ENCODE measurements at places on chromosomes 5 and 9.

- DNase-seq = no peak
Observed at GRCh38 chr5:175246242-175246888, 197.6 kb downstream of the DRD1 start.

- DNase-seq = no peak
Observed at GRCh38 chr9:137965177-137965795, 87.7 kb downstream of the CACNA1B start.

GRCh38 chr9:126295936-126296600 is 30.6 kb upstream of the MVB12B start:
- no peak for DNase-seq

- no peak for DNase-seq
Observed at GRCh38 chr5:147567917-147568598, 58.2 kb upstream of the DPYSL3 start.

- DNase-seq = no peak
Observed at GRCh38 chr5:60517094-60517694, 182.8 kb downstream of the DEPDC1B start.

DNA sequence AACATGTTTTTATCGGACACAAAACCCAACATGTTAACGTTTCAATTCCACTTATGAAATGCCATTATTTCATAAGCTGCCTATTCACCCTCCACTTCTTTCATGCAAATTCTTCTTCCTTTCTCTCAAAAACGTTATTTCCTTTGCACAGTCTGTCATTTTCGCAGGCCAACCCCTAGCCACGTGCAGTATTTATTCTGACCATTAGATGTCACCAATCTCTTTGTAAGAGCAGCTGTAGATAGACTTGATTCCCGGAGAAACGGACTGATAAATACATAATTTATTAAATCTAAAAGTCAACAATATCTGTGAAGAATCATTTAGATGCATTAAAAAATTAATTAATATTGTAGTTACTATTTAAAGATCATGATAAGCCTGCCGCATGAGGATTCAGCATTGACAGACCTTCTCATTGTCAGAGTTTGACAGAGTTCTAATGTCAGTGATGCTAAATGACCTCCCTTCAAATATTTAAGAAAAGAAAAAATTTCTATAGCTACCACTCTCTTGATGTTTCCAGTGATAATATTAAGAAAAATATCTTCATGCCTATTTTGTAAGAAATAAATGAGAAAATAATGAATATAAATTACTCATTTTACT is 933.6 kb downstream of the CDH12 start:
- no peak for DNase-seq

- DNase-seq = no peak
Observed at GRCh38 chr5:139763280-139763929, 32.2 kb upstream of the PSD2 start.

- no peak for DNase-seq
Observed at GRCh38 chr5:4356201-4356600, 760.6 kb downstream of the IRX1 start.

DNA sequence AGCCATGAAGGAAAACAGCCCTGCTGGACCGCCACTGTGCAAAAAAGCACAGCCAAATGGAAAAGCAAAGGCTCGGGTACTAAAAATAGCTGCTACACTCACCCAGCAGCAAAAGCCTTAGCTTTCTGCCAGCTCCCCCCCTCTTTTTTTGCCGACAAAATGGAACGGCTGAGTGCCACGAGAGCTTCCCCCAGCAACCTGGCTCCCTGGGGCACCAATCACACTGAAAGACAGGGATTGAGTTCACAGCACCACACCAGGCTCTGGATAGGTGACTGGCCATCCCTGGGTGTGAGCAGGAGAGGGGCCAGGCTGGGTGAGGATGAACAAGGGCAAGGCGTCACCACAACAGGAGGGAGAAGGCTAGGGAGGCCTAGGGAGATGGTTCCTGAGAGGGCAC is 66.7 kb downstream of the SIL1 start:
- DNase-seq = no peak

DNA sequence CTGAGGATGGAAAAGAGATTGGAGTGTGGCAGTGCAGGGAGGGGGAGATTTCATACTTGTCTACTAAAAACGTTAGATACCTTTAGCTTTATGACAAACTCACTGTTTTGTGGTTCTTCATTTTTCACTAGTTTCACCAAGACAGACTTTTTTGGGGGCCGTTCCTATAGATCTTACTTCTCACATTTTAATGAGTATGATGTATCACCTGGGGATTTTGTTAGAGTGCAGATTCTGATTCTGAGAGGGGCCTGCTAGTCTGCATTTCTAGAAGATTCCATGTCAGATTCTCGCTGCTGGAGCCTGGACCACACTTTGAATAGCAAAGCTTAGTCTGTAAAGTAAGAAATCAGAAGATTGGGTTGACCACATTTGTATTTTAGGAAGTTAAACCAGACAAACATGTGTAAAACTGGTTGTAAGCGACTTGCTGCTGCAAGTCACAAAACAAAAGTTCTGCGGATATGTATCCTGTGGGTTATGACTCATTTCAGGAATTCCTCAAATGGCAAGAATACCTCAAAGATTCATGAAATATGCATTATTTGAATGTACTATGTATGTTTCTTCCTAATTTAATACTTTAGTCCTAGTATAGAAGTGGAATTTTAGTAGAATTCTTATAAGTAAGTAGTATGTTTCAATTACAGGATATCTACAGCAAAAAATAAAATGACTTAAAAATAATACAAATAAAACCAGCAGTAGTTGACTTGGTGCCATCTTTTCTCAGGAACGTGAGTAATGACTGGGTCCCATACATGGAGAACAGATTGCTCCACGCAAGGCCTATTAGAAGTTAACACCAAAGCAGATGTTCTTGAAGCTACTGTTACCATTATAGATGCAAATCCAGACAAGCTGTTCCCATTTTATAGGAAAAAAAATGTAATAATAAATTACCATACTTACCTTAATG is 27.8 kb downstream of the NFIL3 start:
- no peak for DNase-seq

DNA sequence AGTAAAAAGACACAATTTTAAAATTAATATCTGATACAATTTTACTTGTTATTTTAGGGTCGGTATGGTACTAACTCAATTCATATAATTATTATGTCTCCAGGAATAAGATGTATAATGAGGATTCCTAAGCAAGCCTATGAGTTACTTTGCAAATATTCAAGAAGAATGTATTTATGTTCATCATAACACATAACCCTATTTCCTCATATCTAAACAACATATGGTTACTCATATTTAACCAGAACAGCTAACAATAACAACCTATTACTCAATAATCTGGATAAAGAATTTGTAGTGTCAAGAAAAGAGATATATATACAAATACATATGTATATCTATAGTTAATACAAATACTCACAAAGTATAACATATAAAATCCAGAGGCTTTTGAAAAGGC is 285.9 kb downstream of the ARL15 start:
- no peak for DNase-seq

- no peak for DNase-seq
Observed at GRCh38 chr5:55140908-55141665, 18.9 kb upstream of the GPX8 start.

DNA sequence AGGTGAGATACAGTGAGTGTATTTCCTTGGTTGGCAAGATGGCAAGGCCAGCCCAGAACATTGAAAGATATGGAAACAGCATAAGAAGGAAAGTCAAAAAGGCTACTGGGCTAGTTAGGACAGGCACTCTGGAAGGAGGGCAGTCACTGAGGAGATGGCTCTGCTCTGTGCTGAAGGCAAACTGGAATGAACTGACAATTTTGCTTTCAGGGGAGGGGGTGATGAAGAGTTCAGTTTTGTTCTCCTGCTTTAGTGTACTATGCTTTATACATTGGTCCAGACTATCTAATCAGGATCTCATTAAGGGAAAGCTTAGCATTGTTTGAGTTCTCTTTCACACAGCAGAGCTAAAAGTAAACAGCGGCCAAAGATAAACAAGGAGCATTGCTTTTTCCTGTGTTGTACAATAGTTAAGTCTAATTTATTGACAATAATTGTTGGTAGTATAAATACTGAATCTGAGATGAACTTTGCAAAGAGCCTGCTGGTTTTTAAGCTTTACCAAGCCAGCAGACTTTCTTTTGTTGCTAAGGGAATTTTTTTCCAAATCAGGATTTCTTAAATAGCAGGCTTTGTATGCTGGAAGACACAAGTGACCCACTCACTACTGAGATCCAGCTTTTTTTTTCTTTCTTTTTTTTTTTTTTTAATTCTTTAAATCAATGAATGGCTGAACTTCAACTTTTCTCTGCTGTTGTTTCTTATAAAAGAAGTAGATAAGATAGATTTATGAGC is 355.5 kb downstream of the ARRDC3 start:
- no peak for DNase-seq

DNA sequence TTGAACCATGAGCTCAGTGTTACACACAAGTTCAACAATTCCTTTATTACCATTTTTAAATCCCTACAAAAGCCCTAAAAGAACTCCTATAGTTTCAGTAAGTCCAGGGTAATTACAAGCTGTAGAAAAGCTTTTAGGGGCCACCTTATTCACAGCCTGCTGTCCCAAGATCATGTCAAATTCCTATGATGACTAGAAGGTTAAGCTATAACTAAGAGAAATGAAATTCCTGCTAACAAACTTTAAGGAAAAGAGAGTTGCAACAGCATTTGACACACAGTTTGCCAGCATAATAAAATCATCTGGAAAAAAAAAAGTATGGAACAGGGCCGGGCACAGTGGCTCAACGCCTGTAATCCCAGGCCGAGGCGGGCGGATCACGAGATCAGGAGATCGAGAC is 31.5 kb downstream of the TMEM245 start:
- DNase-seq = no peak

- DNase-seq = no peak
Observed at GRCh38 chr9:129280236-129280622, 102.2 kb upstream of the IER5L start.

- DNase-seq = no peak
Observed at GRCh38 chr5:154325566-154325965, 120.2 kb upstream of the SAP30L start.

DNA sequence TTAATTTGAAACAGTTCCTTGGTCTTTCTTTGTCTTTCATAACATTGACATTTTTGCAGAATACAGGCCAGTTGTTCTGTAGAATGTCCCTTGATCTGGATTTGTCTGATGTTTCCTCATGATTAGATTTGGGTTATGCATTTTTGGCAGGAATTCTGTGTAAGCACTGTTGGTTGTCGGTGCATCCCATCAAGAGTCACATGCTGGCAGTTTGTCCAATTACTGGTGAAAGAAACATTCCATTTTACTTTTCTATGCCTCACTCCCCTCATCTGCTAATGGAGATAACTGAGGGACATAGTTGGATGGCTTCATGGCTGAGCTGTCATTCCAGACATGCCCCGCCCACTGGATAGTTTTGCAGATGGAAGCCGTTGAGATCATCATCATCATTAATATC is 7.6 kb upstream of the ZNF618 start:
- no peak for DNase-seq

DNA sequence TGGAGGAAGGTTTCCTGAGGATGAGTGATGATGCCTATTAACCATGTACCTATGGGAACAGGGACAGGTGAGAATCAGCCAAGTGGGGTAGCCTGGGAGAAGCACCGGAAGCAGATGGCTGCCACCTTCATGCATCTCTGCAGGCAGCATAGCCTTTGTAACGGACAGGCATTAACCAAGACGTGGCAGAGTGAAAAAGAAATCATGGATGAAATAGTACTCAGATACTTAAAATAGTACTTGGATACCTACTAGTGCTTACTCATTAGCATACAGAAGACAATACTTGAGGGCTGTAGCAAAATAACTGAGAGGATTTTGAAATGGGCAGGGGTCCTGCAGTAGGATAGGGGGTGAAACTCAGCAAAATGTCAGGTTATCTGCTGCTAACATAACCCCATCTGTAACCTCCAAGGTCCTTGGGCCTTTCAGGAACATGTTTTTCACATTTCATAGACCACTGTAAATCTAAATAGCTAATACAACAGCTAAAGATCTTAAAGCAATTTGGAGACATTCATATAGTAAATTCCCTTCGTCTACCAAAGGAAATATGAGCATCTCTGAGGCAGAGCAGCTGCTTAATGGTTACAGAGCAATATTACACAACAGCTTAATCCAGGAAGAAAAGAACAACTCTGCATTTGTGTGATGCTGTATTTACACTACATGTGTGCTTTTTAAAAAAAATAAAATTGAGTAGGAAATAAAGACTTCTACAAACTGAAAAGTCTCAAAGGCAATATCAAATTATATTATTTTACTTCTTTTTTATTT is 154.3 kb downstream of the NFIB start:
- DNase-seq = no peak

DNA sequence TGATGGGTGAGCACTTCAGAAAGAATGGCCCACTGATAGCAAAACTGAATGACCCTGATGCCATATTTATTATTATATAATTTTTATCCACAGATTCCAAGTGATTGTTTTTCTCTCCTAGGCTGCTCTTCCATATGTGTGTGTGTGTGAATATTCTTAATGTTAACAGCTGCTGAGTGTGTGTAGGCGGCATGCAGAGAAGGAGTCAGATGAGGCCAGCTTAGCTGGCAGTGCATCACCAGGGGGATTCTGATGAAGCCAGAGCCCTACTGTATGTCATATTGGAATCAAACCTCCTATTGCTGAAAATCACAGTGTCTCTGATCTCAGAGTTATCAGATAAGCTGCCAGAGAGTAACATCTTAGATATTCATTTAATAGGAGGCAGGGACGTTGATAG is 177.1 kb downstream of the DMAC1 start:
- no peak for DNase-seq

GRCh38 chr5:76412511-76412910 is 9.4 kb downstream of the IQGAP2 start:
- no peak for DNase-seq

- DNase-seq = no peak
Observed at GRCh38 chr5:96968074-96968473, 32.2 kb downstream of the LNPEP start.

DNA sequence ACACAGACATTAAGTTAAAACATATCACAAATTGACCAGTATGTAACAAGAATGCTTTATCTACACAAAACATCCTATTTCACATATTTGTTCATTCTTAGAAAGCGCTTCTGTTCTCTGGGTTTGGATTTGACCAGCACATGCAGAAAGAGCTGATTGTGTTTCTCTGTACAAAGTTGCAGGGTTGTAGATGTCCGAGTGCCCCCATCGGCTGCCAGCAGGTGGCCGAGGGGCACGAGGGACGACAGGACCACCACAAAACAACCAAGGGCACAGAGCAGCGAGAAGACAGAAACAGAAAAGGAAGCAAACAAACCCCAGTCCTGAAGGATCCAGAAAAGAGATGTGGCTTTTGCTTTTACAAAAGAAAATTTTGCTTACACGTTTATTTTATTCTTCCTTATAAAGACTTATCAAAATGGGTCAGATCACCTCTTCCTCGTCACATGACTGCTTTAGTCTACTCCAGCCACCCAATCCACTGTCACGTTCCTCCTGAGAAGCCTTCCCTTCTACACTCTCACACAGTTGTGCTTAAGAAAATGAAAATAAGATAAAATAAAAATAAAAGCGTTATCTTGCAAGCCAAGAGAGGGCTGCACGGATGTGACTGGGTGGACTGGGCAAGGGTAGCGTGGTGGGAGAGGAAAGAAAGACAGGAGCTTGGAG is 9.5 kb downstream of the OTP start:
- no peak for DNase-seq

DNA sequence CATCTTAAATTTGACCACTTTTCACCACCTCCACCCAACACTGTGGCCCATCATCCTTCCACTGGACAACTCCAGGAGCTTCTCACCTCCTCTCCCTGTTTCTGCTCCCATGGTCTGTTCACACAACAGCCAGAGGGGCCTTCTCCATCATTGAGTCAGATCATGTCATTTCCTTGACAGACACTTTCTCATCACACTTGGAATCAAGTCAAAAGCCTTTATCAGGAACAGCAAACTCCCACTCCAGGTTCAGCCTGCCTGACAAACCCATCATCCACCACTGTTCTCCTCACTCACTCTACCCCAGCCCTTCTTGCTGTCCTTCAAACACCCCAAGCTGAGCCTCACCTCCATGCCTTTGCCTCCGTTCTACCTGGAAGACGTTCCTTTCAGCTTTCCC is 78.4 kb upstream of the ADRA1B start:
- DNase-seq = no peak

Data from NCI-H2107 (cell line).